Stimulated activated CD8-positive, alpha-beta memory T cell treated with anti-CD3 and anti-CD28 coated beads, Interleukin-2, amount 100 ng/mL, for 48 hours (primary cell): ENCODE measurements at places on chromosomes 6 and 20.

DNA sequence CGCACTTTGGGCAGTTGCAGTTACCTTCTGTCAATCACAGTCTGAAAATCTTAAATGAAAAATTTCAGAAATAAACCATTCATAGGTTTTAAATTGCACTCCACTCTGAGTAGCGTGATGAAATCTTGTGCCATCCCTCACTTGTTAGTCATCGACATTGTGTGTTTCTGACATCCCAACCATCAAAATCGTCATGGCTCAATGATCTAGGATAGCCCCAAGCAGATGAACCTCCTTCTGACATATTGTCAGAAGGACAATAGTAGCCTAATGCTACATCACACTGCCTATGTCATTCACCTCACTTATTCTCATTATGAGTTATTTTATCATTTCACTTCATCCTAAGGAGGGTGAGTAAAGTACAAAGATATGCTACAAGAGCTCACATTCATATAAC is 284.8 kb downstream of the PTPRK start:
- DNase-seq, result no peak

- DNase-seq, result no peak
These were observed 25.1 kb downstream of the NEDD9 start for GRCh38 chr6:11207199-11207968.

- no peak for DNase-seq
These were observed 14.9 kb upstream of the CTCFL start for GRCh38 chr20:57539889-57540288.

- DNase-seq, result no peak
These were observed 155.1 kb downstream of the DTNBP1 start for GRCh38 chr6:15507746-15508145.
